NCI-H446 treated with DMSO at 0.1 percent for 48 hours (cell line): ENCODE measurements at places on chromosomes 4 and X.

GRCh38 chr4:2043396-2044118 lies 15.6 kb upstream of the NAT8L start:
- DNase-seq: no peak

DNA sequence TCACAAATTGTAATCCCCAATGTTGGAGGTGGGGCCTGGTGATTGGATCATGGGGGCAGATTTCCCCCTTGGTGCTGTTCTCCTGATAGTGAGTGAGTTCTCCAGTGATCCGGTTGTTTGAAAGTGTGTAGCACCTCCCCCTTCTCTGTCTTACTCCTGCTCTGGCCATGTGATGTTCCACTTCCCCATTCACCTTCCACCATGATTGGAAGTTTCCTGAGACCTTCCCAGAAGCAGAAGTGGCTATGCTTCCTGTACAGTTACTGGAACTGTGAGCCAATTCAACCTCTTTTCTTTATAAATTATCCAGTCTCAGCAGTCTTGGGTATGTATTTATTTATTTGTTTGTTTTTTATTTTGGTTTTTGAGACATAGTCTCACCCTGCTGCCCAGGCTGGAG lies 143.2 kb downstream of the CPE start:
- no peak for DNase-seq

- DNase-seq: no peak
These were observed 264.3 kb downstream of the RAPGEF2 start for GRCh38 chr4:159366966-159367780.

DNA sequence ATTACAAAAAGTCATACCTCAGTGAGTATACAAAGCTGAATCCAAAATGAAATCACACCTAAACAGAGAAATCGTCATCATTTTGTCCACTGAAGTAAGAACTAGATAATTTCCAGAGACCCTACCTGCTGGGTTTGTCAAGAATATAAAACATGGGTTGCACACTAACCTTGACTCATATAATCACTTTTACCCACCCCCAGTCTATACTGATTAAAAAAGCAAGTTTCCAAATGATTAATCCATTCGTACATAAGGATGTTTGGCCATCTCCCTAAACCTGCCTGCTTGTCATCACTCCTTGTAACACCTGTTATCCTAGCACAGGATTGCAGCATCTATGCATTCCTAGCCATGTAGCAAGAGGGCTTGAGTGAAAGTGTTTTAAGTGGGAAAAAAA lies 4.7 kb downstream of the RAP2C start:
- no peak for DNase-seq

DNA sequence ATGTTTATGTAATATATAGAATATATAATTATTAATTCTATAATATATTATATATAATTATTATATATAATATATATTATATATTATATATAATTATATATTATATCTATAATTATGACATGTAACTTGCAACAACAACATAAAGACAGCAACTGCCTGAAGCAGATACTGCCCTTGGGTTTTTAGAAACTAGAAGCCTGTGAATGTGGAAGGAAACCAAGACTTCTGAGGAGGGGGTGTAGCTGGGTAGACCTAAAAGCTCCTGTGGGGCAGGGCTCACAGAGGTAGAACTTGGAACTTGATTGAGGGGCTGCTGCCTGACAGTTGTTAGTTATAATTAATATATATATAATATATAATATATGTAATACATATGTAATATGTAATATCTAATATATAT lies 167.2 kb upstream of the SLIT2 start:
- DNase-seq: no peak

GRCh38 chr4:24369507-24370029 lies 214.8 kb downstream of the DHX15 start:
- no peak for DNase-seq

GRCh38 chr4:86367577-86367976 lies 7.7 kb upstream of the MAPK10 start:
- DNase-seq: no peak

DNA sequence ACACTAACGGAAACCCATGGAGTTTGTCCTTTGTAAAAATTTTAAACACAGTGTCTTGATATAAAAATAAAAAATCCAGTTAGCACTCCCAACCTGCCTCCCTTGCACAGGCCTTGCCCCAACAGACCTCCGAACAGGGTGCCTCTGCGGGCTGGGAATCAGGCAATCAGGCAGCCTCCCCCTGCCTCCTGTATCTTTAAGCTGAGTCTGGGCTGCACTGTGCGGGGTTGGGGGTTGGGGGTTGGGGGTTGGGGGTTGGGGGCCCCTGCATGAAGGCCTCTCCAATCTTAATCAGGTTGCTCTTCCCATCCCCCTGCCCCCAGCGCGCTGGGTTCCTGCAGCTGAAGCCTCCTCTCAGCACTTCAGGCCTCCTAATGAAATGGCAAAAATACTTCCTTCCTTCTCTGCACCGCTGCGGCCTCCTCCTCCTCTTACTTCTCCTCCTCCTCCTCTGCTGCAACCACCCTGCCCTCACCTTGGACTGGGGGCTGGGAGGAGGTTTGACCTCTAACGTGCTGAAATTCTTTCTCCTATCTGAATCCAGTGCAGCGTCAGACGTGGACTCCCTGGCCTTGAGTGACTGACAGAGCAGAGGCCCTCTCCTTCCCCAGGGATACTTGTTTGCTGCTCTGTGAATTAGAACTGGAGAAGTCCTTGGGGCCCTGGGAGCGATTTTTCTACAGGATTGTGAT lies 26.6 kb downstream of the NLGN3 start:
- no peak for DNase-seq

- DNase-seq: no peak
These were observed 48.5 kb upstream of the ARMCX2 start for GRCh38 chrX:101708163-101708562.

- DNase-seq: no peak
These were observed 131.9 kb upstream of the USP9X start for GRCh38 chrX:40953369-40953768.

DNA sequence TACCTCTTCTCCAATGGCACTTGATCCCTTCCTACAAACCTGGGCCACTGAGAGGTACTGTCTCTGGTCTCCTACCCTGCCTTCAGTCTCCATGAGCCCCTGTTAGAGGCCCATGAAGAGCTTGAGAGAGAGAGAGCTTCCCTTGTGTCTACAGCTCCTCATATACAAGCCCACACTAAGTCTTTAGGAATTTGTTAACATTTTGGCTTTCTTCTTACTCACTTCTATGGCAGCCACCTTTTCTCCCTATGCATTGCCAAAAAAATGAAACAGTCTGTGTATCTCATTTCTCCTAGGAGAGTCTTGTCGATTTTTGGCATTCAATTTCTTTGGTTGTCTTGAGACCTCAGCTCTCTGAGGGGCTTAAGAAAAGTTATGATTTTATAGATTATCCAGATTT lies 90.9 kb upstream of the LNX1 start:
- DNase-seq: no peak

DNA sequence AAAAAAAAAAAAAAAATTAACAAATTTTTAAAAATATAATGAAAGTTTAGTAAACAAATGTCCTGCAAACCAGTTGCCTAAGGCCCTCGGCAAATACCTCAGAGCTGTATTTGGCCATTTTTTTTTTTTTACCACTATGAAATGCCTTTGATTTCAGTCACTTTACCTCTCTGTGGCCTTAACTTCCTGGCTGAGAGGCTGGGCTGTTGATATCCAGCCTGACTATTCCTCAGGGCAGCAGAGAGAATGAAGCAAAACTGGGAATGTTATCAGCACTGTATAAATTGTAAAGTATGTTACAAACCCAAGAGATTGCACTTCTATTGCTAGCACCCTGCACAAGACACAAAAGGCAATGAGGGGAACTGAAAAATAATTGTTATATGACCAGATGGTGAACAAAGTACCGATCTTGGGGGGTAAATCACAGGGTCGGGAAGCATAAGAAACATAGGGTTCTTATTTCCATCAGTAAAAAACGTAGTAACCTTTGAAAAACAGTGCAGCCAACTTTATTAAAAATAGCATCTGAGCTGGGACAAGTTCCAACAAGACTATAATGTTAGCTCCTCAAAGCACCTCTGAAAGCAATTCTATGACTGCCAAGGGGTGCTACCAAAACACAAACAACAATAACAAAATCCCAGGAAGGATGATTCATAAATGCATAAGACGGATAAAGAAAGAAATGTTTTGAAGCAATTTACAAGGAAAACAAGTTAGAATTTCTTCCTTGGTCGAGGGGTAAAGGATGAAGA lies 18.1 kb downstream of the USP46 start:
- no peak for DNase-seq

DNA sequence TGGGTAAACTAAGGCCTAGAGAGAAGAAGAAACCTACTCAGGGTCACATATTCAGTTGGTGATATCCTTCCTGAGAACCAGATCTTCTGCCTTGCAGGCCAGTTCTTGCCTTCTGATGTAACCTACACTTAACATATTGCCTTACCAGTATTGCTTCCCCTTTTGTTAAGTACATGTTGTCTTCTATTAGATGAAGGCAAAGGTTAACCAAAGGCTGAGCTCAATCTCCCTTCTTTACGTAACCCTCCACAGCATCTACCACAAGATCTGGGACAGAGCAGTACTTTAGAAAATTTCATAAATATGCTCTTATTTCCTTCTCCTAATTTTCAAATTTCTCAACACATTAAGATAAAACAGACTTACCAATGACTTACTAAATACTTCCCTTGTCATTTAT lies 474.4 kb downstream of the SH2D1A start:
- no peak for DNase-seq

DNA sequence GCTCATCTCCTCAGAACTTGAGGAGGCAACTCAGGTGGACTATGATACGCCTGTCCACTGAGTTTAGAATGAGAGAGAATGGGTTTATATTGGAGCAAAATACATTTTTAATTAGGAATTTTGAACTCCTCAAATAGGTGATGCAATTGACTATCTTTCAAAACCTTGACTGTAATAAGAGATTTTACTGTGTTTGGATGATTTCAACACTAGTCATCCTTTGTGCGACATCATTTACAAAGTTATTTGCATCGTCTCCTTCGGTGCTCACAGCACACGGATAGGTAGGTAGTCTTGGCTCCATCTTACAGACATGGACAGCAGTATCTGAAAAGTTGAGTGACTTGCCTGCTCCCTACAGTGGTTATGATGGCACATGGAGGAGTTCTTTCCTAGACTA lies 67.0 kb downstream of the AASDH start:
- DNase-seq: no peak

- no peak for DNase-seq
These were observed 646 bp upstream of the FAM3A start for GRCh38 chrX:154516656-154517100.

- no peak for DNase-seq
These were observed 4.5 kb upstream of the CBR4 start for GRCh38 chr4:169014586-169014985.

DNA sequence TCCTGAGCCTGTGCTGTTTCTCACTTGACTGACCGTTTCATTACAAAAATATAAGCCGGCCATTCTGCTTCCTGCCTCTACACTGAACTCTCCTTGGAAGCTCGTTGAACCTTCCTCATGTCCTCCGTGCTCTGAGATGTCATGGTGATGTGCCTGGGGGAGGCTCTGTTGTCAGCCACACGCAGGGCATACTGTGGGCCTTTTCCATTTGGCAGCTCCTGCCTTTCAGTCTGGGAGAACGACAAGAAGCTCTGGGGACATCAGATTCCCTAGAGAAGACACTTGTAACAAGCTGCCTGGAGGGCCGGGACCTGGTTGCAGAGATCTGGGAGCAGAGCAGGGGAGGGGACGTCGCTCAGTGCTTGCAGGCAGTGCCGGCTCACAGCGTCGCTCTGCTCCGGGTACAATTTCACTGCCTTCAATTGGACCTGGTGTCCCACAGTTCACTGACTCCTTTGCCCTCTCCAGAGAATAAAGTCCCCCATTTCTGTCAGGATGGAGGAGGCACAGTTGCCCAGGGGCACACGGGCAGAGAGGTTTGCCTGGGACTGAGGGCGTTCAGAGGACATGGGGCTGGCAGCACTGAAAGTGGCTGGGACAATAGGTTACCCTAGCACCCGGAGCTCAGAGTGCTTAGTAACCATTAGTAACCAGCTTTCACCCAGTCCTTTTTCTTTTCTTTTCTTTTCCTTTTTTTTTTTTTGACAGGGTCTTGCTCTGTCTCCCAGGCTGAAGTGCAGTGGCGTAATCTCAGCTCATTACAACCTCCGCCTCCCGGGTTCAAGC lies 19.1 kb upstream of the MECP2 start:
- DNase-seq: no peak

GRCh38 chrX:87626996-87627395 lies 109.4 kb downstream of the KLHL4 start:
- no peak for DNase-seq

DNA sequence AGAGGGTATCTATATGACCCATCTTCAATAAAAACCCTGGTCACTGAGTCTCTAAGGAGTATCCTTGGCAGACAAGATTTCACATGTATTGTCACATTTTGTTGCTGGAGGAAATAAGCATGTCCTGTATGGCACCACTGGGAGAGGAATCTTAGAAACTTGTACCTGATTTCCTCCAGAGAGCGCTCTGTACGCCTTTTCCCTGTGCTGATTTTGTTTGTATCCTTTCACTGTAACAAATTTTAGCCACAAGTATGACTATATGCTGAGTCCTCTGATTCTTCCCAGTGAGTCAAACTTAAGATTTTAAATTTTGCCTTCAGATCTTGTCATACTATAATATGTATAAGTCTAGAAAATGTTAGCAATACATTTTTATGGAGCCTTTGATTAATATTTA lies 102.8 kb downstream of the ITIH6 start:
- no peak for DNase-seq

DNA sequence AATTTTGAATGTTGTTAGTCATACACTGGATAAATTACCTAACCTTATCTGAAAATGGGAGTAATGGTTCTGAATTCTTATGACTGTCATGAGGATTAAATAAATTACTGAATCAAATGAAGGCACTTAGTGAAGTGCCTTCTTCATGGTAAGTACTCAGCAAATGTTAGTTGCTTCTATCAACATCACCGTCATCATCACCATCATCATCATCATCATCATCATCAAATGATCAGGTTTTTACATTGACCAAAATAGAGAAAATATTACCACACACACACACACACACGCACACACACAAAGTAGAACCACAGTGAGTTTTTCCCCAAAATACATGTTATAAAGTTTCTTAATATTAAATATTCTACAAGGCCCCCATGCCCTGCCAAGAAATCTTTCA lies 368.3 kb upstream of the FGF13 start:
- DNase-seq: no peak

DNA sequence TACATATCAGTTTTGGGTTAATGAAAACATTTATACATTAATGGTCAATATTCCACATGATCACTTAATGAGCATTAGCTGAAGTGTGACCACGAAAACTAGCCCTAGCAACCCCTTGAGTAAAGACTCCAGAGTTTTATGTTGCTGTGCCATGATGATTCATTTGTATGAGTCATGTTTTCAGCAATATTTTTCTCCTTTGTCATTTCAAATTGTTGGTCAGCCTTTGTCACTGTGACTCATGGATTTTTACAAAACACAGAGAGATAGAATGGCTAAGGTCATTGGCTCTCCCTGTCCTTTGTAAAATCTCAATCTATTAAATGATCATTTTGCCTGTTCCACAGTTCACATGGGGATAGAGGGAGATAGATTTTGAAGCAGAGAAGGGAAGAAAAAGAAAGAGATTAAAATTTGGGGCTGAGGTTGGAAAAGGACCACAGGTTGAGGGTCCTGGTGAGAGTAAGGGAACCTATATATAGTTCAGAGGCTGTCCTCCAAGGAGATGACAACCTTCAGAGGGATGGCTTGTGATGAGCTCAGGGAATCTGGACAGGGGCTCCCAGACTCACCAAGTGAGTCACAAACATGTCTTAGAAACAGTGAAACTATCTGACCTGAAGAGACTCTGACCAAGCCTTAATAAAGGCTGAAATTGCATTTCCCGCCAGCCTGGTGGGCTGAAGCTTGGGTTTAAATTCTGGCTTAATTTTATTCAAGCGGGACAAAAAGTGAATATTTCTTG lies 25.6 kb downstream of the NR0B1 start:
- no peak for DNase-seq

GRCh38 chrX:3950373-3950772 lies 236.9 kb upstream of the PRKX start:
- DNase-seq: no peak
